ENCODE measurements at places on chromosomes 5 and 9. TPM values are rescaled to one million over a fixed set of nuclear protein-coding genes. Genes with fewer than 3 reads are reported as not detected.

GRCh38 chr9:95379630-95380029 lies 62.1 kb upstream of the FANCC start:
- DNase-seq: peak; percentile 52
- H3K36me3 ChIP-seq: no peaks in the 10 kb centered on the region
- H3K4me3 ChIP-seq: no peak overlapping the region
- H3K27me3 ChIP-seq: peaks cover 29% of the 10 kb centered on the region

DNA sequence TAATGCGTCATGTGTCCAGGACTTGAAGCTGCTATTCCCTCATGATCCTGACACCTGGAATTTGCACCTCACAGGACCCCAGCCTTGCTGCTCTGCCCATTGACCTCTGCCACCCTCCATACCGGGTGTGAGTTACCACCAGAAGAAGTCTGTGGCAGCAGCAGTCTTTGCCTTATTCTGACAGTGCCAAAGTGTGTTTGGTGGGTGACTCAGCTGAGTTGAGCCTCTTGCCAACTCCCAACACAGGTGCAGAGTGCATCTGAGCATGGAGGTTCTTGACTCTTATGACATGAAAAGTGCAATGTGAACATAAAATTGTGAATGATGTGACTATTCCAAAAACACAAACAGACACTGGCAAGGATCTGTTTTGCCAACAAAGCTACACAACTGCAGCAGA lies 1166.5 kb upstream of the CDH18 start:
- H3K36me3 ChIP-seq: no peaks in the 10 kb centered on the region
- no peak for DNase-seq
- no peaks in the 10 kb centered on the region for H3K4me1 ChIP-seq
- no peaks in the 10 kb centered on the region for H3K27me3 ChIP-seq
- no peak overlapping the region for H3K4me3 ChIP-seq

DNA sequence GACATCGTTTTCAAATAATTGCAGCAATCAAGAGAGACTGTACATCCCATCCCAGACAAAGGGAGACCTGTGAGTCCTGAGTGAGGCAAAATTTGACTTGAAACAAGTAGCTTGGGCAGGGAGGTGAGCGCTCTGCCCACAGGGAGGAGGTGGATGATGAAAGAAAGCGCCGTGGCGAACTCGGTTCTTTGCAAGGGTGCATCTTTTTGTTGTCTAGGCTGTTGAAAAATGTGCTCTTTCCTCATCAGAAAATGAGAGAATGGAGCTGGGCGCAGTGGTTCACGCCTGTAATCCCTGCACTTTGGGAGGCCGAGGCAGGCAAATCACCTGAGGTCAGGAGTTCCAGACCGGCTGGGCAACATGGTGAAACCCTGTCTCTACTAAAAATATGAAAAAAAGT lies 150.5 kb downstream of the GAPVD1 start:
- no peaks in the 10 kb centered on the region for H3K36me3 ChIP-seq
- no peak overlapping the region for H3K27ac ChIP-seq
- no peak for DNase-seq
- no peaks in the 10 kb centered on the region for H3K4me1 ChIP-seq
- H3K27me3 ChIP-seq: no peaks in the 10 kb centered on the region

MAMDC4 gene
- 3.0 TPM for total RNA-seq

Measured in T-cell (primary cell).